ENCODE measurements at places on chromosomes 2 and 18.
A peak's percentile ranks its signal among the peaks of the same experiment; 100 is the strongest.

GRCh38 chr2:113209646-113210171 lies 35.9 kb downstream of the PSD4 start:
- no peak for DNase-seq

DNA sequence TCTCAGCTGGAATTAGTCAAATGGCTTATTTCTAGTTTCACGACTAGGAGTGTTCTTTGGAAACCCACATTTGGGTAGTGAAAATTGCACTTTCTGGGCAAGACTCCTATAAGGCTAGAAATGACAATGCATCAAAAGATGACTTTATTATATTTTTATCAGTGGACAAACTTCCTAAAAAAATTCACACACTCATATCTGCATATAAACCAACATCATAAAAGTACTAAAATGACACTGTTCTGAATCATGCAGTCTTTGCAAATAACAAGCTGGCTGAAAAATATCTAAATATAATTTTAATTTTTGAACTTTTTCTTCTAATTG lies 17.6 kb downstream of the MXD1 start:
- DNase-seq, result no peak

DNA sequence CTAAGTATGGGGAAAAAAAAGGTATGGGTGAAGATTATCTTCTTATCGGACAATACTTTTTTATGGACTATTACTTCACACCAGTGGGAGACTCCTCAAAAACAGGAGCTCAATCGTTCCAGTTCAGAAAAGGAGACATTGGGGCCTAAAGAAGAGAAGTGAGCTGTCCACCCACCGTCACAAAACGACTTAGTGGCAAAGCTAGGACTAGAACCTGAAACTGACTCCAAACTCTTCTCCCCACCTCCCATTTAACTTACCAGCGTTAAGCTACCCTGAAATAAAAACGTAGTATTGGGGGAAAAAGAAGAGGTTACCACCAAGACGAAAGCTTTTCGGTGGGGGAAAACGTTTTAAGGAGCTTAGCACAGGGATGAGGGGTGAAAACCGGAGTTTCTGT lies 503 bp downstream of the GTF3C3 start:
- DNase-seq, result peak; percentile 28

- DNase-seq, result no peak
Measured at GRCh38 chr18:8741532-8741931, 36.2 kb downstream of the MTCL1 start.

GRCh38 chr2:59761966-59762365 lies 791.5 kb downstream of the BCL11A start:
- no peak for DNase-seq

DNA sequence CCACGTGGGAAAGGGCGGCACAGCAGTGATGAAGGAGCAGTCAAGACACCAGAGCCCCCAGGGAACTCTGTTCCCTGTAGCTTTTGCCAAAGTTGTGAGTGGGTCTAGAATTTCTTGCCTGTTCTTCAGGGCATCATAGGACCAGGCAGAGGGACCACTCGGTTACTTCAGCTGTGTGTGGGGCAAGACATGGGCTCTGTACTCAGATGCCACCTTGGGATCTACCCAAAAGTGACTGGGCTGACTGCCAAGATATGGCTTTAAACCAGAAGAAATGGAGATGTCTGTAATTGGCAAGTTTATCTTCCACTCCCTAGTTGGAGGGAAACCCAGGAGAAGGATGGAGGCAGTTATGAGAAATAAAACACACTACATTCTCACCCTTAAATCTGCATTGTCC lies 29.6 kb downstream of the KCNF1 start:
- no peak for DNase-seq

GRCh38 chr2:47221039-47221438 lies 65.9 kb upstream of the STPG4 start:
- DNase-seq, result no peak

DNA sequence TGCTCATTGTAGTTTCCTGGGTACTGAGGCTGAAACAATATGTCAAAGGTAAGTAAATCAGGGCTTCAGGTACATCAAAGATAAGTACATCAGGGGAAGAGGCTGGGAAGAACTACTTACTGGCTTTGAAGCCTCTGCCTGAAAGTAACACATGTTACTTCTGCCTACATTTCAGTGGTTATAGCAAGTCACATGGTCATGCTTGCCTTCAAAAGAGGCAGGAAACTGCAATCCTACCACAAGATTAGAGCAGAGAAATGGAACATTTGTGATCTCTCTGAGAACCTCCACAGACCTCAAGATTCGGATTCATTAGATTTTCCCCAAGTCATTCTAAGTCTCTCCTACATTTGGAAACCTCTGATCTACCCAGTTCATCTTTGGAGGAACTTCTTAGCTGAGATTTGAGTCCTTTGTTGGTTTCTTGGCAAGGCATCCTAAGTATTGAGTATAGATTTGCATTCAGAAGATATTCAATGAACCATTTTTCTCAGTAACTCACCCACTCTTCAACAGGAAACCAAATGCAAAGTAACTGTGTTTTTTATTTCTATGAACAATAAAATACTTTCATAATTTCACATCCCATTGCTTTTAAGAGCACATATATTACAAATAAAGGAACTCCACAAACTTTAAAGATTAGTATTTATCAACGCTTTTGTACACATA lies 48.5 kb upstream of the CCDC195 start:
- DNase-seq, result no peak

- no peak for DNase-seq
Measured at GRCh38 chr2:138071720-138072719, 107.7 kb downstream of the HNMT start.

- no peak for DNase-seq
Measured at GRCh38 chr2:150167711-150168110, 319.8 kb downstream of the RND3 start.

DNA sequence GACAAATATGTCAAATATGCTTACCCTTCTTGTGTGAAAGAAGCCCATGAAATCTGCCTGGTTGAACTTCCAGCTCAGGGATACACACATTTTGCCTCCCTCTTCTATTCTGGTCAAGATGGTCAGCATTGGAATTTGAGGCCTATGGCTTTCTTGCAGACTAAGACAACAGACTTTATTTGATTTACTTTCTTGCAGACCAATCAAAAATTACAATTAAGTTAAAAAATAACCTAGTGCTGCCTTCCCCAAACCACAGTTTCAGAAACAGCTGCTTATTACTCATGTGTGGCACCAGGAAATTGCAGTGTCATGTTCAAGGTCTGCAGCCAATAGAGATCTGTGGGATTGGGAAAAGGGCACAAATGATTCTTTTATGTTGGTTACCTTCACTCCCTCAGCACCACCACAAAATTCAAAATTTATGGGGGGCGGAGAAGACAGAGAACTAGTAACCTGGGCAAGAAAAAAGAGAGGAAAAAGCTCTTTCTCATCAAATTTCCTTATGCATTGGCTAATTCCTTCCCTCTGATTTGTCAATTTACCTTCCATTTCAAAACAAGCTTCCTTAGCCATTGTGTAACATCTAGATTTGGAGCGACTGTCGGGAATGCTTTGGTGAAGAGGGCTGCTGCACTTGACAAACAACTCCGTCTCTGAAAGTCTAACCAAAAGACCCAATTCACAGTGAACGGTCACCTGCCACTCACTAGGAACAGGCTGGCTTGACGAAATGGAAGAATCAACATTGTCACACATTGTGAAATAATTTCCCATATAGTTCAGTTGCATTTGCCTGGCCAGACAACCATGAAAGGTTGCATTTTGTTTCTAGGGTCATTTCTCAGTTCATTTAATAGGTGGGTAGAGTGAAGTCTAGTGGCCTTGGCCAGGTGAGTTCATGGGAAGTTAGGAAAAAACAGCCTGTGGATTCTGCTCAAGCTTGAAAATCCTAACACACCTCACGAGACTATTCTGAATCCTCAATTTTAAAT lies 100.4 kb upstream of the FZD5 start:
- DNase-seq, result peak; percentile 74

- DNase-seq, result no peak
Measured at GRCh38 chr18:27253571-27253970, 68.5 kb upstream of the CHST9 start.

DNA sequence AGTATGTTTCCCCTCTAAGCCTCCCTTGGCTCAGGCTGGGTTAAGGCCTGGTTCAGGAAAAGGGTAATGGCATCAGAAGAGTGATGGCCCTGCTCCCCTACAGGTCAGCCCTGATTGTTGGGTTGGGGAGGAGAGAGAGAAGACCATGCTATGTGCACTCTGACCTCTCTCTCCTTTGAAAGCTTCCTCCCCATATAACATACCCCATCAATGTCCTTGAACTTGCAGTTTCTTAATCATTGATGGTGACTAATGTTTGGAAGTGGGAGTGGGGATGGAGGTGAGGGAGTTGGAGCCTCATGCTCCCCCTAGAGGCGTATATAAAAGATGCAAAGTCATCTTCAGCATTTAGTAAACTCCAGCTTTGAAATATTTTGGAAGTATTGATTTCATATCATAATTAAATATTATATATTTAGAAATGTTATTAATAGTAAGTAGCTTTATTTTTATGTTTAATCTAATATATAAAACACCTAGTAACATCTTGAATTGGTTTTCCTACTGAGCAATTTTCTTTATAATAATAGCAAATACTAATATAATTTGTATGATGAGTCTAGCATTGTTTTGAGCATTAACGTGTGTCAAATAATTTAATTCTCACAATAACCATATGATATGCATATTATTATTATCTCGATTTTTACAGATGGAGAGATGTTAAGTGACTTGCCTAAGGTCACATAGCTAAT lies 8.8 kb downstream of the PLCL1 start:
- DNase-seq, result peak; percentile 72

DNA sequence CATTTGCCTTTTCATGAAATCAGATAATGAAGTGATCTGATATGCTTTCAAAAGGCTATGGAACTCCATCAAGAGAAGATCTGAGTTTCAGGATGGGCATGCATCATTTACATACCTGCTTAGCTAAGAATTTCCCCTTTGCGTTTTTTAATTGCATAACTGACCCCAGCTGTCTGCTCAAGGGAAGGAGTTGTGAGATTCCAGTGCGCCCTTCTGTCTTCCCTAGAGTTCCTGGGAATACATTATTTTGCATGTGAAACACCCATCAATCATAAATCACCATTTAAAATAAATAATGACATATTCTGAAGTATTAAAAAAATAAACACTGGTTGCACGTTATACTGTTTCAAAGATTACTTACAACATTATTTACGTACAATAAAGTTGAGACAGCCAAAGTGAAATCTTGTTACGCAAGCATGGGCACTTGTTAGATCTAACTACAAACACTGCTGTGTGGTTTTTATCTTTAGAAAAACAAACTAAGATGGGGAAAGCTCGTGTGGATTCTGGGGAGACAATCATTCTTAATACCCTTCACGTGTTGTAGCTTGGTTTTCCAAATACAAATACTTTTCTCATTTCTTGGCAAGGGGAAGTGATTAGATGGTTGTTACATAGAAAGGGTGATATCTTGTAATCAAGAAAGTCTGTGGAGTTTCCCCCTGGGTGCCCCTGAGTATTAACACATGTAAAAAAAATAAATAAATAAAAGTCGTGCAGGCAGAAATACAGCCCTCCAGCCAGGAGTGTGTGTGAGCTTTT lies 125.7 kb upstream of the LMAN1 start:
- DNase-seq, result no peak
